Epithelial cell of proximal tubule (primary cell): ENCODE measurements at places on chromosomes 3 and 15.

DNA sequence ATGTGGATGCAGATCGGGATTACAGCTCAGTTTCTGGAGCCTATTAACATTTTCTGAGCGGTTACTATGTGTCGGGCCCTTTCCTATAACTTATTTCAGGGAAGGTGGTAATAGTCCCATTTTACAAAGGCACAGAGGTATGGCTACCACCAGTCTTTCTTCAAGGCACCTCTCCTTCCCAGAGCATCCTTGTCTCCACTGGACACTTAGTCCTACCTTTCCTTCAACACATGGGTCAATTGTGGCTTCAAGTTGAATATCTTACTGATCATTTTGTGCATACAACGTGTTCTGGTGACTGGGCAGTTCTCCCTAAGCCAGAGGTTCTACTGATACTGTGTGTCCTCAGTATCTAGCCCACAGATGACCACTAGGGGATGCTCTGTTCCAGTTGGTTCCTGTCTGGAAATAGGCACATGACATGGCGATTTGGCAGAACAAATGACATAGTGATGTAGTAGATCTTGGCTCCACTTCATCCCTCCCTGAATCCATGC lies 60.7 kb upstream of the CMTM8 start:
- DNase-seq: peak; percentile 51

DNA sequence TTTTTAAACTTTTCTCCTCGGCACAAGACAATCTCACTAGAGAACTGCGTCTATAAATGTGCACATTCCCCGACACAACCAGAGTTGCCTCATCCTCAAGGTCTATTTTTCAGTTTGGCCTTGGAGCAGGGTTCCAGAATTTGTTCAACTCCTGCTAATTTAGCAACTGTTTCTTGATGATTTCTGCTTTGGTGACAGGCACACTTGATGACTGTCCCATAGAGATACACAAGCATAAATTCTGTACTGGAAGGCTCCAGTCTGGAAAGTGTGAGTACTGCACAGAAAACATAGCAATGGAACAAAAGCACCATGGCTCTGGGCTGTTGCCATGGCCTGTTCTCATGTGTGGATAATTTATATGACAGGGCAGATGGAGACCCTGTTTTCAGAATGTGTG lies 379.6 kb upstream of the PDZRN3 start:
- no peak for DNase-seq

GRCh38 chr3:41574900-41575299 lies 375.6 kb downstream of the CTNNB1 start:
- DNase-seq: no peak

GRCh38 chr15:84749111-84749991 lies 959 bp downstream of the ZNF592 start:
- no peak for DNase-seq

GRCh38 chr3:134487406-134487805 lies 1.5 kb downstream of the CEP63 start:
- DNase-seq: no peak

DNA sequence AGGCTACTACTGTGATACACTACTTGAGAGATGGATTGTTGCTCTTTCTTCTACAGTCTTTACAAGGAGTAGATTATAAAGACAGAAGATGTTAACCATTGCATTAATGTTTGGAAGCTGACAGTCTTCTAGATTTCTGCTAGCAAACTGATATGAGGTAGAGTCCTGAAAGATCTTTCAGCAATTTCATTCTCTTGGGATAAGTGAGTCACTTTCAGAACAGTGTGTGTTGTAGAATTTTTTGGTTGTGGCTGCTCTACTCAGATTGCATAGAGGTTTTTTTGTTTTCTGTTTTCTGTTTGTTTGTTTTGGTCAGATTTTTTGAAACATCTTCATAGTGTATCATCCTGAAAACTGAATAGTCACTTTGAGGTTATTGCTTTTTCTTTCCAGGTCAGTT lies 17.1 kb downstream of the TNFSF10 start:
- no peak for DNase-seq

GRCh38 chr3:31522152-31522551 lies 10.6 kb upstream of the STT3B start:
- no peak for DNase-seq

DNA sequence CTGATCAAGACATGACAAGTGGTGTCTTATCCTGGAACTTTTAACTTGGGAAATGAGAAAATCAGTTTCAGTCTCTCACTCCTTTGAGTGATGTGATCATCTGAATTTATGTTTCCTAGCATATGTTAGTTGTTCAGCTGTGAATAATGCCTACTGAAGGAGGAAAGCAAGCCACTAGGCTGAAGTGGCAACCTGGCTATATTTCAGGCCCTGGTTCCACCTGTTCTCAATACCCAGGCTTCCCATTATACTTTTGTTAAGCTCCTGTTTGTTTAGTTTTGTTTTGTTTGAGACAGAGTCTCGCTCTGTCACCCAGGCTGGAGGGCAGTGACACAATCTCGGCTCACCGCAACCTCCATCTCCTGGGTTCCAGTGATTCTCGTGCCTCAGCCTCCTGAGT lies 243.8 kb downstream of the ALCAM start:
- no peak for DNase-seq

DNA sequence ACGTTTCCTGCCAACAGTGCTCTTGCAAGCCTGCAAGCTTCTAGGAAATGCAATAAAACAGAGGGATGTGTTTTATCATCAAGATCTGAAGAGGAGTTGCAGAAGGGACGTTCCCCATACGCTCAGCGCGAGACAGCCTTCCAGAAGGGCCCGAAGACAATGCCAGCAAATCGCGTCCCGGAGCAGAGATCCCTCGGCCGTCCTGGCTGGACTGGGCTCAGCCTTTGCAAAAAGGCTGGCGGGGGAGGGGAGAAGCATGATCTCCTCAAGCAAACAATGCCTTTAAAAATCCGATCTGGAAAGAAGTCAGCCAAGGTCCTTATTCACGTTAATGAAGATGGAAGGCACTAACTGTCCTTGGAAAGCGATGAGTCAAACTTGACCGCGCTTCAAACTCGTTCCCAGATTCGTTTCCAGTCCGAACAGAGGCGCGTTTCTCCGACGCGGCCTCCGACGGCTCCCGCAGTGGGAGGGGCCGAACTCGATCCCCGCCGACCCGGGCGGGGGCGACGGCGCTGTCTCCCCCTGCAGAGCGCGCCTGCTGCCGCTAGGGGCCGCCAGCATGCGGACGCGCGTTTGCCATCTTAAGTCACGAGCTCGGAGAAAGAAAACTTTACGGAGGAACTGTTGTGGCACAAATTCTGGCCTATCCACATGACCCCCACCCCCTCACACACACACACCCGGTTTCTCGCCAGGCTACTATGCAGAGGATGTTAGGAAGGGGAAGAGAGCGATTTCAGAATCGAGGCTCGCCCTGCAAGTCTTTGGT lies 5.5 kb downstream of the BCL6 start:
- DNase-seq: no peak

GRCh38 chr3:172333042-172333377 lies 115.2 kb downstream of the GHSR start:
- DNase-seq: no peak

GRCh38 chr3:148718982-148719862 lies 21.5 kb downstream of the AGTR1 start:
- no peak for DNase-seq

- DNase-seq: peak; percentile 18
These were observed 437.8 kb downstream of the RBMS3 start for GRCh38 chr3:29718661-29719065.

DNA sequence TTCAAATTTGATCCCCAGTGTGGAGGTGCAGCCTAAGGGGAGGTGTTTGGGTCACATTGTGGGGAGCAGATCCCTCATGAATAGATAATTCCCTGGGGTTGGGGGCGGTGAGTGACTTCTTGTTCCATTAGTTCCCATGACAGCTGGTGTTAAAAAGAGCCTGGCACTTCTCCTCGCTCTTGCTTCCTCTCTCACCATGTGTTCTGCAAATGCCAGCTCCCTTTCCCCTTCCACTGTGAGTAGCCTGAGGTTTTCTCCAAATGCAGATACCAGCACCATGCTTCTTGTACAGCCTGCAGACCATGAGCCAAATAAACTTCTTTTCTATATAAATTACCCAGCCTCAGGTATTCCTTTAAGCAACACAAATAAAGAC lies 23.1 kb downstream of the RIOX2 start:
- no peak for DNase-seq
